ENCODE measurements at places on chromosomes 7 and 10.

- DNase-seq, result no peak
Measured at GRCh38 chr7:1662767-1663166, 7.3 kb upstream of the ELFN1 start.

- DNase-seq, result no peak
Measured at GRCh38 chr10:63227207-63227895, 94.2 kb downstream of the NRBF2 start.

DNA sequence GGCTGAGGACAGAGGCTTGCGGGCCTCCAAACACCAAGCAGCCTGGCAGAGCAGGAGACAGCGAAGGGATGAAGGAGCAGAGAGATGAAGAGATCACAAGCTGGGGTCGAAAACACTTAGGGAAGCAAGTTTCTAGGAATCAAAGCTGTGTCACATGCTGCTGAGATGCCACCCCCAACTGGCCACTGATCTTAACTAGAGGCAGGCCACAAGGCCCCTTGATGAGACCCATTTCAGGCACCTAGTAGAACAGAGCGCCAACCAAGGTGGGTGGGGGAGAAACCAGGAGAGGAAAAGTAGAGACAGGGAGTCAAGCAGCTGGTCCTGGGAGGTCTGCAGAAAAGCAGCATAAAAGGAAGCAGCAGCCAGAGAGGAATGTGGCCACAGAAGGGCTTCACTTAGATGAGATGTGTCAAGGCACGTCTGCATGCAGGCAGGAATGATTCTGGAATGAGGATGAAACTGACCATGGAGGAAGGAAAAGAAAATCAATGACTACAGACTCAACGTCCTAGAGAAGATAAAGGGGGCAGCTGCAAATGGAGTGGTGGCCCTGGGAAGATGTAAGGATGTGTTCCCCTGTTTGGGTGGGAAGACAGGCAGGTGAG lies 85.0 kb upstream of the DDC start:
- DNase-seq, result no peak

DNA sequence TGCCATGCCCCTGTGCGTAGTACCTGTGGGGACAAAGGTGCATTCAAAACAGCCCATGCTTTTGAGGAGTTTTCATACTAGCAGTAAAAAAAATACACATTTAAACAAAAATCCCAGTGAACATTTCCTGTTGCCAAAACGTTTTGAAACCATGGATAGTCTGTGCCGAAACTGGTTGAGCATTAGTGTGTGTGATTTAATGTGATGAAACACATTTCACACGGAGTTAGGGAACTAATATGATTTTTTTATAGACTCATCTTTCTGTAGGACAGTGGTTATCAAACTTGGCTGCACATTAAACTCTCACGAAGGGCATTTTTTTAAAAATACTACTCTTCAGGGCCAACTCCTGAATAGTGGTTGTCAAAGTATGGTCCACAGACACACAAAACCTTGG lies 111.8 kb upstream of the CREB5 start:
- no peak for DNase-seq

- DNase-seq, result no peak
Measured at GRCh38 chr7:129189661-129190310, 1.4 kb downstream of the SMO start.

DNA sequence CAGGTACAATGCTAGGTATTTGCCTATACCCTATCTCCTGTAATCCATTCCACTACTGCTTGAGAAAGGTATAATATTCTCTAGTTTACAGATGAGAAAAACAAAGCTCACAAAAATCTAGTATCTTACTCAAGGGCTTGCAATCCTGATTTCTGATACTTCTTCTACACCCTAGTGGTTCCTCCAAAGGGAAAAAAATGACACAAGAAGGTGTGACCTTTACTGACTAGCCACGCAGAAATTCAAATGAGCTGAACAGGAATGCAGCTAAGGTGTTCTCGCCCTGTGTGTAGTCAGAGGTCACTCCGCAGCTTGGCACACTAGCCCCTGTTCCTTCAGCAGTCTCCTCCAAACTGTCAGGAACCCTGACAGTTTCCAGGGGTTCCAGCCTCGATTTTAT lies 59.5 kb upstream of the TM9SF3 start:
- DNase-seq, result no peak

GRCh38 chr10:122273966-122274545 lies 3.0 kb downstream of the BTBD16 start:
- no peak for DNase-seq

GRCh38 chr10:11535346-11535959 lies 76.0 kb downstream of the USP6NL start:
- no peak for DNase-seq

GRCh38 chr7:74495112-74496086 lies 41.7 kb downstream of the GTF2IRD1 start:
- no peak for DNase-seq

GRCh38 chr10:102593074-102593803 lies 51.0 kb upstream of the TRIM8 start:
- no peak for DNase-seq

DNA sequence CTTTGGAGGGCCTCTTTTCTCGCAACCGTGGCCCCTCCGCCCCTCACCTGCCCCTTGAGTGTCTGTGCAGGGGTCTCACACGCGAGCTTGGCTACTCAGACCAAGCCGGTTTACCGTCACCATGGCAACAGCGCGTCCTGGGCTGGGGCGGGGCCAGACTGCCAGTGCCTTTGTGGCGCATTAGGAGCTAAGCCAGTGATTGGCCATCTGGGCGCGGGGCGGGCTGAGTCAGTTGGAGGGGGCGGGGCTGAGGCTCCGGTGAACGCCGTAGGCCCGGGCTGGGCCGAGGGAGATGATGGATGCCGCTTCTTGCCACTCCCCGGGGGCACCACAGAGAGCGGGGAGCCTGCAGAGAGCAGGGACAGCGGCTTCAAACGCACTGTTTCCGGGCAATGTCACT lies 48.7 kb upstream of the FXYD4 start:
- peak; percentile 60 for DNase-seq
